ENCODE measurements at places on chromosomes 7 and 10.

- no peak for DNase-seq
Observed at GRCh38 chr10:27241010-27241651, 534 bp upstream of the ACBD5 start.

DNA sequence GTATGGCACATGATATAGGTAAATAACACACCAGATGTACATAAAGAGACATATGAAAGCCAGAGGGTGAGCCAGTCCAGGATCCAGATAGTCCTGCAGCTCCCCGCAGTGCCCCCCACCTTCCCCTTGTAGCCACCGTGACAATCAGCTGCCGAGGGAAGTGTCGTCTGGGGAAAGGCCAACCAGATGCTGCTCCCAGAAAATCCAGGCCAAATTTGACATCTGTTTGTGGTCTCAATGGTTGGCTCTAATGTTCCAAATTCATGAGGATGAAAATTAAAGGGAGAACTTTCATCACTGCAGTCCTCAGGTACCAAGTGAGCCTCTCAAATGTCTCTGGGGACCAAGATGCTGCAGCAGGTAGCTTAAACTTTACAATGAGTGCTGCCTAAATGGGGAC is 210.3 kb downstream of the PTEN start:
- DNase-seq, result no peak

- DNase-seq, result no peak
Observed at GRCh38 chr7:29783671-29784070, 22.6 kb upstream of the WIPF3 start.

GRCh38 chr7:104296900-104297299 is 31.5 kb upstream of the LHFPL3 start:
- no peak for DNase-seq

- DNase-seq, result no peak
Observed at GRCh38 chr7:149732611-149733010, 40.8 kb downstream of the ZNF467 start.

GRCh38 chr7:112398534-112398933 is 51.7 kb upstream of the IFRD1 start:
- no peak for DNase-seq

DNA sequence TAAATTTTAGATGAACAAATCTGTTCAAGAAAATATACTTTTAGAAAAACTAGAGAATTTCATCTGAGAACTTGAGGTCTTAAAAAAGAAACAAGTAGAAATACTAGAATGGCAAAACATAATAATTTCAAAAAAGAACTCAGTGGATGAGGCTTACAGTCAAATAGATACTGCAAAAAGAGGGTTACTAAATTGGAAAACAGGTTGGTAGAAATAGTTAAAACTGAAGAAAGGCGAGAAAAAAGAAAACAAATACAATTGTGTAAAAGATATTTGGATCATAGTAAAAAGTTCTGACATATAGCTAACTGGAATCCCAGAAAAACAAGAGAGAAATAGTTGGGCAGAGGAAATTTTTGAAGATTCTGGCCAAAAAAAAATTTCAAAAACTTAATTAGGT is 117.6 kb downstream of the HGF start:
- DNase-seq, result no peak

DNA sequence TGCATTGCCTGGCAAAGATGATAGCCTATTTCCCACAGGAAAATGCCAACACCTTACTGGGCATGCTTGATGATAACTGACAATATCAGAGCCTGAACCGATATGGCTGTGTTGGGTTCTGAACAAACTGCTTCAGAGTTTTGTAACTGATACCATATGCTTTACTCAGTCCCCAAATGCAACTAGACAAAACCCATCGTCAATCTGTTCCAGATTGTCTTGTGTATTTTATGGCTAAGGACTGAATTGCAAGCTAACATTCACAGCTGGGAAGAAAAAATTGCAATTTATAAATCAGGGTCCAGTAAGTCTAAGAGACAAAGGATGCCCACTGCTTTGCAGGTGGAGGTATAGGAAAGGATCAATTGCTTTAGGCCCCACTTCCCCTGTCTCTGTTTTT is 116.8 kb upstream of the WNT16 start:
- no peak for DNase-seq

- no peak for DNase-seq
Observed at GRCh38 chr7:114502454-114503254, 88.0 kb downstream of the FOXP2 start.

DNA sequence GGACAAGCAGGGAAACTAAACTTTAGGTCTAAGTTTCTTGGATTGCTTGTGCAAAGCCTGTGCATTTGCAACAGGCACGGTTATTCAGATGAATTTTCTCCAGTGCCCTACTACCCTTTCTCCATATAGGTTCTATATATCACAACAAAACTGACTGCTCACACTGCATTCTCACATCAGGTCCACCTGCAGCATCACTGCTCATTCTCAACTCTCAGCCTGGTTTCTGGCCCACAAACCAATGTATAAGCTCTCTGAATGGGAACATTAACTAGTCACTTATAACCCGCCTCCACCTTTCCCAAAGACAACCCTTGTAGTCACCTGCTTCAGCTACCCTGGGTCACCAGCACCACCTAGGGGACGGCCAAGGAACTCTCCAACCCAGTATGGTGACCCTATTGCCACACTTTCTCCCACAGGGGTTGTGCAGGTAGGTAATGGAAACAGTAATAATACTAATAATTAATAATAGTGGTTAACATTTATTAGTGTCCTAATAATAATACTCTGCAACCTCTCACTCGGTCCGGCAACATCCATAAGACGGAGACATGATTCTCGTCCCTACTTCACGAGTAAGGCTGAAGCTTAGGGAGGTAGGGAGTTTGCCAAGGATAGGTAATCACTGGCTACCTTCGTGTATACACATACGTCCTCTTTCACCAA is 97.3 kb downstream of the CLEC2L start:
- no peak for DNase-seq

DNA sequence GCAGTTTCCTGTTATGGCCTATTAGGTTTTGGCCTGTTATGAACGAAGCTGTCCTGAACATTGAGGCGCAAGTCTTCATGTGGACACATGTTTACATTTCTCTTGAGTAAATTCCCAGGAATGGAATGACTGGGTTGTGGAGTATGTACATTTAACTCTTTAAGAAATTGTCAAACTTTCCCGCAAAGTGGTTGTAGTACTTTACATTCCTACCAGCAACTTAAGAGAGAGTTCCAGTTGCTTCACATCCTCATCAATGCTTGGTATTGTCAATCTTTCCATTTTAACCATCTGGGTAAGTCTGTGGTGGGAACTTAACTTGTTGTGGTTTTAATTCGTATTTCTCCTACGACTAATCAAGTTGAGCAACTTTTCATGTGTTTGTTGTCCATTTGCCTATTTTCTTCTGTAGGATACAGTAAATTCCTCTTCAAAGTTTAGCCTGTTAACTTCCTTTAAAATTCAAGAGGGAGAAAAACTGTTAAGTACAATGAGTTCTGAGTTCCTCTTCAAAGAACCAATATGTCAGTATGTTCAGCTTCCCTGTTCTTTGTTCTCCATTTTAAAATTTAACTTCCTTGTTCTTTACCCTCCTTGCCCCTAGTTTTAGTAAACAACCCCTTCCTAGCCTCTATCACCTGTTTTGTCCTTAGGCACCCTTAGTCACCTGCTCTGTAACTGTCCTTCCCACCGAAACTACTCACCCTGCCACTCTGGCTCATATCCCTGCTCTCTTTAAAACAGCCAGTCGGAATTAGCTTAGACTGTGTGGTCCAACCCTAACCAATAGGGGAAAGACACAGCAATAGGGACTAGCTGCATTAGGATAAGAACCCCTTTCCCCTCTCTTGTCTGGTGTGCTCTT is 74.0 kb downstream of the FAM241B start:
- DNase-seq, result no peak

DNA sequence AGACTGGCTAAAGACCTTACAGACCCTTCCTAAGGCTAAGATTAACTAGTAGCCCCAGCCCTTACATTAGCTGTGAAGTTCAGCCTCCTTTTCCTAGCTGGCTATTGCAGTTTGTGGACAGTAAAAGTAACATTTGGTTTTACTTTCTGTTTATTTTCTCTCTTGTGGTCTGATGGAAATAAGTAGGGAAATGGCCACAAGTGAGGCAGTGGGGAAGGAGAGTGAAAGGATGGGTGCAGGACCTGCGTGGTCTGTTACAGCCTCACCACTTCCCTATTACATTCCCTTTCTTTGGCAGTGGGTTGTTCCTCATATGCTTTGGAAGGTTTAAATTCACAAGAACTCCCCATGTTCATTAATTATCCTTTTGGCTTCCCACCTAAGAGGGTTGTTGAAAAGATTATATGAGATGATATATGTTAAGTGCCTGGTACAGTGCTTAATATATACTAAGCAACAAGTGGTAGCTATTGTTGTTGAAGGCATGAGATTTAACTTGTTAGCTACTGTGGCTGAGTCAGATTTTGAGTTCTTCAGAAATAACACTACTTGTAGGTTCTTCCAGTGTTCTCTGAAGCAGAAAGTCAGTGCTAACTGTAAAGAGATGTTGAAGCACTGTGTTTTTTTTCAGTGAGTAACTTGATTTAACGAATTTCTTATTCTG is 181.7 kb downstream of the ST7 start:
- no peak for DNase-seq

DNA sequence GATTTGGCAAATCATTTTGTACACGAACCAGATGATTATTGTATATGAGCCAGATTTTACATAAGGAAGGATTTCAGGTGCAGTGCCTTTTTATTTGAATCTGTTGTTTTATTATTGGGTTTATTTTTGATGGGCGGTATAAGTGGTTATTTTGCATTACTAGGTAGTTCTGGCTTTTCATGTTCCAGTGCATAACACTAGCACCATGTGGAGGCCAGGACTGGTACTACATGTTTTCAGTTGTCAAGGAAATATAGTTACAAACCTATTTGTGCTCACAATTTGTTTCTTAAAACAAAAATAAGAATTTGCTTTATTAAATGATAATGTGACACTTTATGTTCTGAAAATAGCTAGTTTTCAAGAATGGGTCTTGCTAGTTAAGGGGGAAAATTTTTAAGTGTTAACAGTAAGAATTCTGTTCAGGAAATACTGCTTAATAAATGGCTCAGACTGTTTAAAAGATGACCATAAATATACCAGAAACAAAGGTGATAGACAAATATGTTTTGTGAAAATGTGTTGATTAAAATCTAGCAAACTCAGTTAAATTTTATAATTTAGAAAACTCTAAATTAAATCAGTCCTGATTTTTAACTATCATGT is 7.1 kb upstream of the SEMA3E start:
- no peak for DNase-seq

GRCh38 chr7:151437159-151437553 is 2.8 kb downstream of the CRYGN start:
- no peak for DNase-seq

- DNase-seq, result no peak
Observed at GRCh38 chr7:125648543-125648942, 718.9 kb upstream of the POT1 start.

DNA sequence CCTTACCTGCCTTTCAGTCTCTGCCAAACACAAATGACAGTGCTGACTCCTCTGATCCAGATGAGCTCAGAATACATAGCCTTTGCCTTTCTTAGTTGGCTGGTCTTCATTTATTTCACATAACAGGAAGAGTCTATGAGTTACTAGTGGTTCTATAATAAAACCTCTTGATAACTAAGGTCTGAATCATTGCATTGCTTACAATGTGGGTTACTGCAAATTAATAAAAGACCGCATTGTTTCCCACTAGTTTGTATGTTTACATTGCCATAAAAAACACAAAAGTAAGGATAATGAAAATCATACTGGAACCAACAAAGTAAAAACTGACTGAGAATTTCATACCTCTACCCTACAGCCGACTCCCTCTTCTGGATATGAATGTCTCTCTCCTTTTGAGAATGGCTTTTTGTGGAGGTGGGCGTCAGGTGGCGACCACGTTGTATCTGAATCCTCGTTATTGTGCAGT is 62.0 kb upstream of the AKR1E2 start:
- DNase-seq, result no peak

Data from stimulated activated CD8-positive, alpha-beta memory T cell treated with anti-CD3 and anti-CD28 coated beads, Interleukin-4, amount 100 ng/mL, for 4 hours (primary cell).